ENCODE measurements at places on chromosomes 7 and 10. TPM values are rescaled to one million over a fixed set of nuclear protein-coding genes. Genes with fewer than 3 reads are reported as not detected.

- DNase-seq: no peak
These were observed 29.4 kb downstream of the HIPK2 start for GRCh38 chr7:139748373-139748765.

- DNase-seq: no peak
These were observed 47.9 kb upstream of the SEMA3D start for GRCh38 chr7:85234730-85235129.

- no peak for DNase-seq
These were observed 2.9 kb downstream of the ZNF365 start for GRCh38 chr10:62377026-62377415.

DNA sequence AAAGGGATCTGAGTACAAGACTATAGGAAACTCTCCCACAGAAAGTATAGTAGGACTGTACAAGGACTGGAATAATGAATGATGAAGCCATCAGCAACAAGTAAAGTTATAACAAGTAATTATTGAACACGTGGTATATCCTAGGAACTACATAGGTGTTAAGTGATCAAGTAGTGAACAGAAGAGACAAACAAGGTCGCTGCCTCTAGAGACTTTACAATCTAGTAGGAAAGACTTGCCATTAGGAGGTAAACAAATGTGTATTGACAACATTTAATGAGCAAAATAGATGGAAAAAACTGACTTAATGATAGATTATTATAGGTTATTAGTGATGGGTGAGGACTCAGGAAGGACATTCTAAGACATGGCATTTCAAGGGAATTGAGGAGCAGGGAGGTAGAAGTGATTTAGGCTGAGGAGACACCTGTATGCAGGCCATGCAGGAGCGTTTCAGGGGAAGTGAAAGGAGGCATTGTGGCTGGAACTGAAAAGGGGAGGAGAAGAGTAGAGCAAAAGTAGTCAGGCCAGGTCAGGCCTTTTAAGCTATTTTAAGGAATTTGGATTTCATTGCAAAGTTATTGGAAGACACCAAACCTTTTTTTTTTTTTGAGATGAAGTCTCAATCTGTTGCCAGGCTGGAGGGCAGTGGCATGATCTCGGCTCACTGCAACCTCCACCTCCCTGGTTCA lies 8.5 kb upstream of the GLCCI1 start:
- no peak for DNase-seq

NFKB2 gene
- total RNA-seq: 64.1 TPM

- no peak for DNase-seq
These were observed 45.9 kb upstream of the ELAPOR2 start for GRCh38 chr7:87105401-87105800.

- no peak for DNase-seq
These were observed 2.9 kb downstream of the GPR158 start for GRCh38 chr10:25177754-25178135.

DNA sequence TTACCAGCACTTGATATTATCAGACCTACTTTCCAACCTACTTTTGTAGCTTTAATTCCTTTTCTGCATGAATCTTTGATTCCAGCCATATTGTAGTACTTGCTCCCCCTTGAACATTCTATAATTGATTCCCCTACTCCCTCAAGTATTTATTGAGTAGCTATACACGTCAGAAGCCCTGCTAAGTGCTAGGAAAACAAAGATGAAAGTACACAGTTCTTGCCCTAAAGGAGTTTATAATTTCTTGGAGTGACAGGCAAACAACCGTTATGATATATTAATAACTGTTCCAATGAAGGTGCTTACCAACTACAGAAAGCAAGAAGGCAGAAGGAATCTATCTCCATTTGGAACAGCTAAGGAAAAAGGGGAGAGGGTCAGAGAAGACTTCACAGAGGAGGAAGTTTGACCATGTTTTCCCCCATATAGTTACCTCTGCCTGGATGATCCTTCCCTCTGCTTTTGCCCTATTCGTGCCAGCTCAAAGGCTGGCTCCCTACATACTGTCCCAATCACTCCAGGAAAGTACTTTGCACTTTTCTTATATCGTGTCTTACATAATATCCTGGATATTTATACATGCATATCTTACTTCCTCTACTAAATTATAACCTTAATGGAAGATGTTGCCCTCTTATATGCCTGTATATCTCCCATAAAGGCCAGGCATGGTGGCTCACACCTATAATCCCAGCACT lies 54.7 kb downstream of the SCD start:
- DNase-seq: no peak

DNA sequence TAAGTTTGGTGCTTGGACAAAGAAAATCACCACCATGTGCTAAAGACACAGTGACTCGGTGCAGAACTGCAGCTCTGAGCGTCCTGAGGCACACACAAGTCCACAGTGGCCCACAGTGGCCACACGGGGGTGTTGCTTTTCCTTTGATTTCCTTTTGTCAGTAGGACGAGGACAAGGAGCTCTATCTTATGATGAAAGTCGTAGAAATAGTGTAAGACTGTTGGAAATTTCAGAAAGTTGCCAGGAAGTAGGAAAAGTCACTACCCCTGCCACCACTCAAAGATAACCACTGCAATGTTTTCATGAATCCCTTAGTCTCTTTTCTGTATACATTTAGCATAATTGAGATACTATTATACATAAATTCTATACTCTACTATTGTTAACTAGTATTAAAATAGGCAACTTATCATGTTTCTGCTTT lies 146.0 kb downstream of the TNS3 start:
- DNase-seq: peak; percentile 83

- DNase-seq: no peak
These were observed 108.0 kb upstream of the PLPP4 start for GRCh38 chr10:120349069-120349468.

DNA sequence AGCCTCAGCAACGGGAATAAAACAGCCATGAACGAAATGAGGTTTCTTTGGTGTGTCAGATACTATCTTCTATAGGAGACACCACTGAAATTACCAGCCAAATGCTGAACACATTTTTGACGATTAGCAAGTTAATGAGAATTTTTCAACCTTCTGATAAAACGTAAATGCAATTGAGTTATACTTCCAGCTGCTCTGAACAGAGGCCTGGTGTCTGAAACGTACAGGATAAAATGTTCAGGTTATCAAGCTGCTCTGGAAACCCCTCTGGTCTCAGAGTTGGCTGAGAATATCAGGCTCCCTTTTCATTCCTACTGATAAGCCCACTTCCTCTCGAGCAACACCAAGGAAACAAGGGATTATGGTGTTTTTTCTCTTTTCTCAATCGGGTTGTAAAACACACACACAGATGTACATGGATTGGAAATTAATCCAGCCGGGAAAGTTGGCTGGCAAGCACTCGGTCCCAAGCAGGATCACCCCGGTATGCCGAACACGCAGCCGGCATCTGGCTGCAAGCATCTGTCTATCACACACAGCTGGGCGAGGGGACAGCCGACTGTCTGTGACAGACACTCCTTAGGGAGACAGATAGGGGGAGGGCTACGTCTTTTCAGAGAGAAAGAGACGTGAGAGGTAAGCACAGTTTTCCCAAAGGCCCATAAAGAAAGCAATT lies 171.8 kb downstream of the PRKAG2 start:
- no peak for DNase-seq

DNA sequence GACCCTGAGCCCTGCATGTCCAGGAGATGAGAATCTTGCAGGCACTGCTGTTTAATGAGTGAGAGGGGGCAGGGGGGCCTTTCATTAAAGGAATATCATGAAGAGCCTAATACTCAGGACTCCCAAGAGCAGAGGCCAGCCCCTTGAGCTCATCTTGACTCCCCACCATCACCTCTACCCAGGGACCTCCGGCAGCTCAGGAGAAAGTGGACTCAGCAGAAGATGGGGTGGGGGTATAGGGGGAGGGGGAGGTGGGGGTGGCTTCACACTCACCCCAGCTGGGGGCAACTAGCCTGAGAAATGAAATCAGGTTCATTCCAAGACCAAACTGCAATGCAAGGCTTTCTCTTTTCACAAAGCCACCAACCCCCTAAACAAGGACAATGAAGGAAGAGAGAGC lies 575.6 kb upstream of the MKI67 start:
- no peak for DNase-seq

GRCh38 chr10:20622531-20623211 lies 274.4 kb downstream of the NEBL start:
- no peak for DNase-seq

DNA sequence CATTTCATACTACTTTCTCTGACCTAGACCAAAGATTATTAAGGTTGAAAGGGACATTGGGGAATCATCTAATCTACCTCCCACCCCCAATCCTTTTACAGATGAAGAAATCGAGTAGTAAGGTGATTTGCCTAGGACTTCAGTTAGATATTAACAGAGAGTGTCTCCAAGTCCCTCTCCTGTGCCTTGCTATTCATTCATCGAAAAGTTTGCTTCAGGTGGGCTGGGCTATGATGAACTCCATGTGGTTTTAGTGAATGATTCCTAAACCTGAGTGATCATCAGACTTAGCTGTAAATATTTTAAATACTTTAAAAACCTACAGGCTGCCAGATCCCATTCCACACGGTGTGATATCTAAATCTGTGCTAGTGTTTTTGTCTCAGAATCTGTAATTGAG lies 259.4 kb upstream of the SORCS1 start:
- no peak for DNase-seq

DNA sequence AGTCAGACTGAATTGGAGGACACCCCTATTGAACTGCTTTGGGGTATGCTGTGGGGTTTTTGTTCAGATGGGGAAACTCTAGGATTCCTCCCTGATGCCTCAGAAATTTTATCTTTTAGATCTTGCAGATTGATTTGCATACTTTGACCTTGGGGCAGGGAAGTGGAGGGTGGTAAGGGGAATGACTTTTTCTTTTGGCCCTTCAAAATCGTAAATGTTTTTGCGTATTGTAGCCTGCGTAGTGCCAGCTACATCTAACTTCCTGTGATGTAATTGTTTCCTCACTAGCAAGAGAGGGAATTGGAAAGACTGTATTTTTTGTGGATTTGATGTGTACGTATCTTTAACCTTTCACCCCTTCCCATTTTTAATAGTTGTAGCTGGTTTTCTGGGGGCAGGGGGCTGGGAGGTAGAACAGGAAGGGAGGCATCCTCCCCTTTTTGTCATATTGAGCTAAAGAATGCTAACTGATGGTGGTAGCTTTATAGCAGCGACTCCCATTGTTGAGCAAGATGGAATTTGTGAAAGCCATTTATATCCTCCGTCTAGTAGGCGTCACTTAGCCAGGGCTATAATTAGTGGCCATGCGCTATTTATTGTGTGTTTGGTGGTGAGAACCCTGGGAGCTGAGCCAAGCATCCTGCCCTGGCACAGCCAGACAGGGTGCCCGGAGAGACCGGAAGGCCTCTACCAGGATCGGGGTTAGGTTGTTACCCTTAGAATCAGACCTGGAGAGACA lies 11.3 kb downstream of the DUSP5 start:
- DNase-seq: no peak

GRCh38 chr7:90834771-90835170 lies 238.7 kb downstream of the CDK14 start:
- no peak for DNase-seq
